Iris pigment epithelial cell (primary cell): ENCODE measurements at places on chromosomes 5 and 9.

DNA sequence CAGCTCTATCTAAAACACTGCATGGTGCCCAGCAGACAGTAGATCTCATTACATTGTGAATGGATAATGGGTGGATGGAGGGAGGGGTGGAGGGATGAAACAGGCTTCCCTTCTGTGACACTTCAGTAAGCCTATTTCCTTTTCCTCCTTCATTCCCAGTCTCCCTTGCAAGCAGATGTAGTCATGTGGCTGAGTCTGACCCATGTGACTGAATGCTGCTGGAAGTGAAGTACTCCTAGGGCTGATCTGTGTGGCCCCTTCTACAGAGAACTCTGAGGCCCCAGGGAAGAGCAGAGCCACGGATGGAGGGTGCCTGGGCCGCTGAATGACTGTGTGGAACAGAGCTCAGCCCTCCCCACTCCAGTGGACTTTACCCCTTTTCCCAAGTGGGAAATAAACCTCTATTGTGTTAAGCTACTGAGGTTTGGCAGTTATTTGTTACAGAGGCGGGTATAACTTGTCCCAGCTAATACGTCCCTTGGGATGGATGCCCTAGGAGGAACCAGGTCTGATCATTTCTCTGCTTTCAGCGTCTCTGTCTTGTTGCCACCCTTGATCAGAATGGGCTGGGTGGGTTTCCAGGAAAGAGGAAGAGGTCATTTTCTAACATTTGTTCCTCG is 176.1 kb upstream of the MVB12B start:
- DNase-seq: no peak

- DNase-seq: no peak
Observed at GRCh38 chr9:126144603-126145456, 181.8 kb upstream of the MVB12B start.

- peak; percentile 90 for DNase-seq
Observed at GRCh38 chr5:76999451-76999850, 30.8 kb upstream of the AGGF1 start.

DNA sequence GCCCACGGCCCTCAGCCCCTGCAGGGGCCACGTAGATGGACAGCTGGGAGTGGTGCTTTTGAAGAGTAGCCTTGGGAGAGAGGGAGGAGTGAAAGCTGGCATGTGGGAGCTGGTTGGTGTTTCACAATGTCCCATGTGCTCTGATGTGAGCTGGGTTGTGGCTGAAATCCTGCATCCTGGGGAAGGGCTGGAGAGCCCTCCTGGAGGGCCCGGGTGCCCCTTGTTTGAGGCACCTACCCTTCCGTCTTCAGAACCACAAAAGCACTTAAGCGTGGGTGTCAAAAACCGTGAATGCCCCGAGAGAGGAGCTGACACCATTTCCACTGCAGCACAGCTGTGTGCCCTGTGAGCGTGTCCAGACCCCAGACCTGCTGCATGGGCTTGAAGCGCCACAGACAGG is 199.1 kb upstream of the ZNF618 start:
- DNase-seq: no peak
